ENCODE measurements at places on chromosomes 7 and 10.

DNA sequence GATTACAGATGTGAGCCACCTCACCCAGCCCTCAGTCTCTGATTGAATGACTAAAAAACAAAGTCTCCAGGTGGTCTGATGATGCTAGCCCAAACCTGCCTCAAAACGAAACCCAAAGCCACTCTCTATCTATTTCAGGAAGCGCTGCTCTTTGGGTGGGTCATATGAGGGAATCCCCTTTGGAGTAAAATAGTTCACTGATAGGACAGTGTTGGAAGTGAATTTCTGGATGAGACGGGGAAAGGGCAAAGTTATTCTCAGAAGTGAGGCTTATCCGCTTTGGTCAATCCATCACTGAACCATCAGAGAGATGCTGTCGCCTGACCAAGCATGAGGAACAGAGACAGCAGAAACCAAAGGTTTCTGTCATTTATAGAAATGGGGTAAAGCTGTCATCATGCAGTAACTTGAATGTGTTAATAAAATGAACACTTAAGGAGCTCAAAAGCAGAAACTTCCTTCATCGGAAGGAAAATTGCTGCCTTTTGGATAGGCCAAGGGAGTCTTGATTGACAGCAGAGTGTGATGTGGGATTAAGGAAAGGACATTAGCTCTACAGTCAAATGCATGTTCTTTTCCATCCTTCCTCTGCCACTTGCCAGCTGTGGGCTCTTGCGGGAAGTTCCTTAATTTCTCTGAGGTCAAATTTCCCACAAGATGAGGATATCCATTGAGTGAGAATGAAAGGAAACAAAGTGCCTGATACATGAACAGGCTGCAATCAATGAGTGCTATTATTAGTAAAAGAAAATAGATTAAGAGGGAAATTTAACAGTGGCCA is 64.9 kb upstream of the C1QL3 start:
- no peak for DNase-seq

DNA sequence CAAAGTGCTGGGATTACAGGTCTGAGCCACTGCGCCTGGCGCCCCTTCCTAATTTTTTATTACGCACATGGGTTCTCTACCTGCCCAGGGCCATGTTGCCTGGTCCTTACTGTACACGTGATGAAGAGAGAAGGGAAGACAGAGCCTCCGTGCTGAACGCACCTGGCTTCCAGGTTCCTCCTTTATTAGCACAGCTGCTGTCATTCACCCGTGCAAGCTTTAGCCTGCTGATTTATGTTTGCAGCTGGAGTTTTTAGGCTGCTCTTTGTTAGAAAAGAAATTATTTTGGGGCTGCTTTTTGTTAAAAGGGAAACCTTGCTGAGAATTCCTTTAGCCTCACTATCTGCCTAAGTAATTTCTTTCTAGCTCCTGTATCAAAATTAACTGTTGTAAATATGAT is 417.0 kb downstream of the CALN1 start:
- DNase-seq: no peak

GRCh38 chr7:18343047-18343446 is 152.5 kb upstream of the HDAC9 start:
- no peak for DNase-seq

DNA sequence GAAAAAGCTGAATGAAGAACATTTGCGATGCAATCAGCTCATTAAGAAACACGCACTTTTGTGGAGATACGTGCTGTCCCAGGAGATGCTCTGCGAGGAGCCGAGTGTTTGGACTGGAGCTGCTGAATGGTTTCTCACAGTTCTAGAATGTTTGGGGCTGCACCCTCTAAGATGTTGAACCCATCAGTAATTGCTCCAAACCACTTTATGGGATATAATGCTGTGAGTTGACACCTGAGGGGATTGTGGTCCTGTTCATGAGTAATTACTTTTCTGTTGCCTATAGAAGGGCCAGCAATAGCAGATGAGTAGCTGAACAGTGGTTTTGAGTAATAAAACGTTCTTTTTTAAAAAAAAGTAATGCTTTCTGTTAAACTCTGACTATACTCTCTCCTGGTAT is 63.1 kb downstream of the IKZF1 start:
- DNase-seq: no peak

GRCh38 chr10:113866551-113867394 is 12.3 kb downstream of the NHLRC2 start:
- DNase-seq: no peak
